ENCODE measurements at places on chromosomes 4 and X.

GRCh38 chr4:40333921-40334352 is 1.2 kb upstream of the CHRNA9 start:
- DNase-seq, result no peak

GRCh38 chr4:173025131-173025530 is 143.5 kb upstream of the GALNT7 start:
- no peak for DNase-seq

DNA sequence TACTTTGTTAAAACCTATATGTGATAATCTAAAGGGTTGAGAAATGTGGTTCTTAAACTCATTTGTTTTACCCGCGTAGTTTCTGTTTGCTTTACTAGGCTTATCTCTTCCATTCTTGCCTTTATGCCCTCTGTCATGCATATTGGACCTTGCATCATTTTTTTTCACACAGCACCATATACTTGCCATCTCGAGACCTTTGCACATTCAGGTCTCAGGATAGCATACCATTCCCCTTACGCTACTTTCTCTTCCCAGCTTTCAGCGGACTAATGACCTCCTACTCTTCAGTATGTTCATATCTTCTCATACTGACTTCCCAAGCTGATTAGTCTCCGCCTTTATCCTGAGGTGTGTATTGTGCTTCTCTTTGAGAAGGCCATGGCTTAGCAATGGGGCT is 40.5 kb downstream of the USP38 start:
- DNase-seq, result no peak

DNA sequence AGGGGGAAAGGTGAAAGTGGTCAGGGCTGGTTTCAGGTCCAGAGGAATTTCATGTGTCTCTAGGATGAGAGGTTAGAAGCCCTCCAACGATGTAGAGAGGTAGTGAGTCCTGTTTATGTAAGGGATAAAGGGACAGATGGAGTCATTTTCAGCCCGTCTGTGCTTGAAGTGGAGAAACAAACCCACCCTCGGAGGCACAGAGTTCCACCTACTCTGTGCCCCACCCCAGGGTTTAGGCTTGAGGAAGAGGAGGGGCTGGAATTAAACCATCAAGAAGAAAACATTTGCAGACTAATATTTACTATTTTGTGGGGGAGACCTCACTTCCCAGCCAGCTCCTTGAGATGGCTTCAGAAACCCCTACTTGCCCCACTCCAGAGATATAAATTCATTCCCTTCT is 868 bp upstream of the GNL3L start:
- no peak for DNase-seq

GRCh38 chr4:8010618-8011017 is 71.0 kb upstream of the AFAP1 start:
- DNase-seq, result no peak

DNA sequence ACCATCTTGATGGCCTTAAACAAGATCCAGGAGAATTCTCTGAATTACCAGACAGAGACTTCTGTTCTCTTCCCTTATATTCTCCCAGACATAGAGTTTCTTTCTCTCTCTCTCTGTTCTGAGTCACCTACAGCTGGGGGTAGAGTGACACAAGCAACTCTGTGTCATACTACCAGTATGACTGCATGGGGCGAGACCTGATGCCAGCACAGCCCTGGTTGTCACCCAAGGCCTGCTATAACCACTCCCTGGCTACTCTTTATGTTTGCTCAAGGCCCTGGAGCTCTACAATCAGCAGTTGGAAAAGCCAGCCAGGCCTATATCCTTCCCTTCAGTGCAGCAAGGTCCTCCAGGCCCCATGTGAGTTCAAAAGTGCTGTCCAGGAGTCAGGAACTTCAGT is 114.2 kb upstream of the TENT5D start:
- DNase-seq, result no peak

DNA sequence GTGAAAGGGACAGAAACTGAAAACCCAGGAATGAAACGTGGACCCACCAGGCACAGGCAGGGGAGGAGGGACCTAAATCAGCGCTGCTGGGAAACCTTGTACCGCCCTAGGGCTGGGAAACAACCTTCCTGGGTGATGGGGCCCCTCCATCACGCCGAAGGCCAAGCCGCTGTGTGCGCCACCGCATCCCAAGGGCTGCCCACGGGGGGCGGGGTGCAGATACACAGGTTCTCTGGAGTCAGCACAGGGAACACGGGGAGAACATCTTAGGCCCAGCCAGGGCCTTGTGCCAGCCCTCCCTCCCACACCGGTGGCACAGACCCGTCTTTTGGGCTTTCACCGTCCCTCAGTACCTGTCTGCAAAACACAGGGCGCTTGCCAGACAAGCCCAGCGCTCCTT is 13.0 kb downstream of the UVSSA start:
- DNase-seq, result no peak

DNA sequence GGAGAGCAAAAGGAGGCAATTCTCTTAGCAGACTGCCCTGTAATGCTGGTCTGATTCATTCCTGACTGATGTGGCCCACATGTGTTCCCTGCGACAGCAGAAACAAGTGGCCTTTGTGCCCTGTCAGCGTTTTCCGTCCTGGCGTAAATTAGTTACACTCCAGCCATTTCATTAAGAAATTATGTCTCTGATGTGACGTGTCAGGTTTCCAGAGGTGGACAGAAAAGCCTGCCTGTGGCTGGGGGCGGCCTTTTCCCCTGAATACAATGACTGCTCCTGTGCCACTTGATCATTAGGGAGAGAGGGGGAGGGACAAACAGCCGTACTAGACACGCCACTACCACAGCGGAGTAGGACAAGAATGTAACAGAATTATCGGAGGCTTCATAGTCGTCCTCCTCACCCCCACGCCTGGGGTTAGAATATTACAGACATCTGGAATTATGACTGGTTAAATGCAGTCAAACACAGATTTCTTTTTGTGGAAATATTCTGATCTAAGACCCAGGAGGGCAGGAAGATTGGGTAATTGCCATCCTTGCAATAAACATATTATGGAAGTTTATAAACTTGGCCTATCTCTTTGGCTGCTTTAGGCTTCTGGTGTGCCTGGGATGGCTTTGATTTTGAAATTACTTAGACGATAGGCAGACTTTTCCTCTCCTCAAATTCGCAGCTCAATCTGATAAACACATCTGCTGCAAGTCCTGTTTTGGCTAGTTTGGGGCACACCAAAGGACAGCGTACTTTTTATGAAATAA is 146.2 kb upstream of the BCOR start:
- DNase-seq, result no peak

- no peak for DNase-seq
These were observed 288.7 kb downstream of the PRDM5 start for GRCh38 chr4:120633810-120634209.

DNA sequence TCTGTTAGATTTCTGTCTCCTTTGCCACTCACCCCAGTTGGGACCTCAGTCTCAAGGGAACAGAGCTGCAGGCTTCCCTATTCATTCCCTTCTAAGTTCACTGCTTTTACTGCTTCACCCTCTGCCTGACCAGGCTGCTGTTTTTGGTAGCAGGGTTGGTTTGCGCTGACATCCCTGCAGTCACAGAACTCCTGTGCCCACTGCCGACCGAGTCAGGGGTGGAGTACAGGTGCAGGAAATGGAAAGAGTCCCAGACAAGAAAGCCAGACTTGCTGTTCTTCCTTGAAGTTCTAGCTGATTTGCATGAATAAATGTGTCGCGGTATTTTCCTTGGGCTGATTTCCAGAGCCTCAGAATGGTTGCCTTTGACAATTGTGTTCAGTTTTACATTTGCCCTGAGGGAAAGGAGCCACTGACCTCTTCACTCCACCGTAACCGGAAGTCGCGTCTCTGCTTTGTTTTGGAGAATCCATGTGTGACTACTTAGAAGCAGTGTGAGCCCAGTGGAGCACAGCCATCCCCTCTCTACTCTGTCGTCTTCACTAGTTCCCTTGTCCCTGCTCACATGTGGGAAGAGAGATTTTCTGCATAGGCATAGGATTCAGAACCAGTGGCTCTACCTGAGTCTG is 84.8 kb downstream of the TNIP2 start:
- DNase-seq, result no peak

- DNase-seq, result no peak
These were observed 4.5 kb upstream of the PDE6B start for GRCh38 chr4:620851-621261.

- no peak for DNase-seq
These were observed 364.1 kb downstream of the FSTL5 start for GRCh38 chr4:161799710-161800109.

- no peak for DNase-seq
These were observed 505.9 kb upstream of the CPEB2 start for GRCh38 chr4:14496408-14496807.

DNA sequence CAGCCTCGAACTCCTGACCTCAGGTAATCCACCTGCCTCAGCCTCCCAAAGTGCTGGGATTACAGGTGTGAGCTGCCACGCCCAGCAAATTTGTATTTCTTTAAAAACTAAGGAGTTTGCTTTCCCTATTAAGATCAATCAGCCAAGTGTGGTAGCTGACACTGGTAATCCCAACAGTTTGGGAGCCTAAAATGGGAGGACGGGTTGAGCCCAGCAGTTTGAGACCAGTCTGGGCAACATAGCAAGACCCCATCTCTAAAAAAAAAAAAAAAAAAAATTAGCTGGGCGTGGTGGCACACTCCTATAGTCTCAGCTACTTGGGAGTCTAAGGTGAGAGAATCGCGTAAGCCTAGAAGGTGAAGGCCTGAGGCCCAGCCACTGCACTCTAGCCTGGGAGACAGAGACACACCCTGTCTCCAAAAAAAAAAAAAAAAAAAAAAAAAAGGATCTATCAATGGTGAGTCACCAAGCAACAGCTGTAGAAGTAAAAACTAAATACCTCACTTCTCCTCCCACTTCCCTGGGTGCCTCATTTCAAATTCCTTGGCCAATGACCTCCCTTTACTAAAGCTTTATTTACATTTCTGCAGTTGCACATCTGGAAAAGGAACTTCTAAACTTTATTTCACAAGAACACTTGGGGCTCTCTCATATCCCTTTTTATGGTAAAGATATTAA is 54.5 kb downstream of the LDB2 start:
- no peak for DNase-seq

DNA sequence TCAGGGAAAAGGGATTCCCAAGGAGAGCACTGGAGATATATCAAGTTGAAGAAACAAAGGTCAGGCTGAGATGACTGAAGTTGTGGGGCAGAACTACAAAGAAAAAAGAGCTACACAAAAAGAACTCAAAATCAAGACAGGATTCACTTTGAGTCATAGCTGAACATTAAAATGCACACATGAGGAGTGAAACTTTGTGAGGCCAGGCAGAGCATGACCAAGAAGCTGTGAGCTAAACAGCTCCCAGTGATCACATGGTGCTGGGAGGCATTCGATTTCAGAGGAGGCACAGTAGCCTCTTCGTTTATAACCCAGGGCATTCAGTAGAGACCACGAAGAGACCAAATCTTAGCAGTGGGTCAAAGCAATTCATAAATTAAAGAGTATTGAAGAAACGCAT is 145.3 kb downstream of the ATRX start:
- no peak for DNase-seq

All from stimulated activated CD4-positive, alpha-beta T cell treated with anti-CD3 and anti-CD28 coated beads, Interleukin-1b, Interleukin-23, amount 100 ng/mL, for 1 hour (primary cell).